Left cardiac atrium (tissue), 4 donors: ENCODE measurements at places on chromosomes 3 and 15. TPM values are rescaled to one million over a fixed set of nuclear protein-coding genes. Genes with fewer than 3 reads are reported as not detected.

The GNB5 gene
- total RNA-seq: 63.4 TPM

The CHRD gene
- 12.2 TPM for total RNA-seq

The ABI3BP gene
- total RNA-seq: 59.8 TPM

The TERC gene
- total RNA-seq: 1.7 TPM

The CSTA gene
- 9.3 TPM for total RNA-seq

DNA sequence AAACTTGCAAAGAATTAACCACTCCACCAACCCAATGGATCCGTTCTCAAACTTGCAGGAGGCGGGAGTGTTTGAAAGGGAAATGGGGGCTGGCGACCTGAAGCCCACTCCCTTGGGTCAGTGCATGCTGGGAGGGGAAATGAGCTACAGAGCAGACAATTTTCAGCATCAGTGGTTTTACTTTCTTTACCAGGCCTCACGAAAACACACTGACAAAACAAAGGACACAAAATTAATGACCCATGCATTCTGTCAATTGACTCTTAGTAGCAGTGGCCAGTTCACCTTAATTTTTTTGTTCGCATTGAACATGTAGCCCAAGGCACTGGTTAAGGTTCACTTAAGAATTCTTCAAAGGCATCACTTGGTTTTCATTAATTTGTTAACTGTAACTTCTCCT lies 413.5 kb downstream of the MECOM start:
- DNase-seq: no peak

- no peak for DNase-seq
Observed at GRCh38 chr3:159724627-159725026, 264.0 kb upstream of the IL12A start.

- no peak for DNase-seq
Observed at GRCh38 chr3:153032891-153033290, 129.1 kb upstream of the RAP2B start.

DNA sequence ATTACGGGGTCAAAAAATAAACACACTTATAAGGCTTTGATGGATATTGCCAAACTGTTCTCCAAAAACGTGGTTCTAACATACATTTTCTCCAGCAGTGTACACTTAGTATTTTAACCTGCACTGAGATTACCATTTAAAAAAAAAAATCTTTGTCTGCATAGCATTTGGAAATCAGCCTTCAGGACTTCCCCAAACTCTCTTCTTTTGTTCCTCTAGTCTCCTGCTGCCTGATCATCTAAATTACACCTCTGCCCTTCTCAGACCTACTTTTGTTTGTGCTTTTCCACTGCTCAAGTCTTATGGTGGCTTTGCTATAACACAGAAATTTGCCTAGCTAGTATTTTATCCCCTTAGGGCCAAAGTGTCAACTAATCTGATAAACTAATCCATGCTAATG lies 3.8 kb downstream of the NCEH1 start:
- DNase-seq: no peak
